ENCODE measurements at places on chromosomes 2 and 18. TPM values are rescaled to one million over a fixed set of nuclear protein-coding genes. Genes with fewer than 3 reads are reported as not detected.

The ITPRIPL1 gene
- total RNA-seq = 1.9 TPM

The REG3A gene
- 0.45 TPM for total RNA-seq

The DOCK10 gene
- not detected for total RNA-seq

The MREG gene
- total RNA-seq = 43.8 TPM

The STARD6 gene
- not detected for total RNA-seq

DNA sequence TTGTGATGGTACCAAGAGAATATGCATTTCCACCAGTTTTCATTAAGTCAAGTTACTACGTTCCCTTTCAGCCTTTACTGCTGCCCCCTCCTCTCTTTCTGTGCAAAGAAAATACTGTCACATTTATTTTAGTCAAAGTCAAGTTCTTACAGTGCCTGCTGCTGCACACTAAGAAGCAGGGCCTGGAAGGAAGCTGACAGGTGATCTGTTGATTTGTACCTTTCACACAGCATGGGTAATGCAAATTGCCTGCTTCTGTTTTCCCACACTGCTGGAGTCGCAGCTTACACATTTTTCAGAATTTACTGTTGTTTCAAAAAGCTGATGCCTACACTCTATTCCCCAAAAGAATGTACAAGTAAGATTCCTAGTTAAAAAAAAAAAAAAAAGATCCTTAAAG, 48.7 kb upstream of the CD226 start:
- no peak for DNase-seq

DNA sequence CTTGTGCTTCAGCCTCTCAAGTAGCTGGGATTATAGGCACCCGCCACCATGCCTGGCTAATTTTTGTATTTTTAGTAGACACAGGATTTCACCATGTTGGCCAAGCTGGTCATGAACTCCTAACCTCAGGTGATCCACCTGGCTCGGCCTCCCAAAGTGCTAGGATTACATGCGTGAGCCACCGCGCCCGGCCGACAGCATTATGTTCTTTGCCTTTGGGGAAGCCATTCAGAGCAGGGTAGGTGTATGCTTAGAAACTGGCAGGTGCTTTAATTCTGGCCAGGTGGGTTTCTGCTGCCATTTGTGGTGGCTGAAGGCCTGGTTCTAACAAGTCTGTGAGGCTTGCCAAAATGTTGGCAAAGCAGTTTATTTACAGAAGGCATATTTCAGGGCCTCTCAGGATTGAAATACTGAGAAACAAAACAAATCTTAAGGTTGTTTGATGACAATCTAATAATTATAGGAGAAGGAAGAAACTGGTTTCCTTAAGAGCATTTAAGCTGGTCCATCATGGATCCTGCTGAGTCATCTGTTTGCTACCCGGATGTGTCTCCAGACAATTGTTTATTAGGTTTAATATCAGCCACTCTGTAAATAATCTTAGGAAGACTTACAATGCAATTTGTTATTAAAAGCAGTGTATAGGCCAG, 16.0 kb downstream of the SLC20A1 start:
- no peak for DNase-seq

DNA sequence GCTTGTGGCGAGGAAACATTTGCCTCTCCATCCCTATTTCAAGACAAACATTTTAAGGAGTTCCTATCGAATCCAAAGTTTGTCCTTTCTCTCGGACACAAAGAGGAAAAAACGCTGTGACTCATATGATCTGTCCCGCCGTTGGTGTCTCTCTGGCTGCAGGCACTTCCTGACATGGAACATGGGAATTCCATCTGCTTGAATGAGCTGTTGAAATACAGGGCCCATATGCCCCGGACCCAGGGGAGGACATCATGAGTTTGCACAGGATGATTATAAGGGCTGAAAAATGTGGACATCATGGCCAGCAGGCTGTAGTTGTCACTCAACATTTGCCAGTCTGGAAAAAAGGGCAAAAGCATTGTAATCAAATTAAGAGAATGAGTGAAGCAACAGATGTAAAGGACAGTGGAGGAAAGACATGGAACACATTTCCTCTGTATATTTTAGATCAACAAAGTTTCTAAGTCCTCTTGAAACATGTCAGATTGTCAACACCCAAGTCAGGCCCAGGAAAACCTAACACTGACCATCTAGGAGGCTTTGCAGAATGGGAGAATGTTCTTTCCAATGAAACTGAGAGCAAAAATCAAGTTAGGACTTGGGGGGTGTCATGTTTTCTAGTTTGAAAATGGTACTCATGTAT, 103.2 kb upstream of the SMIM21 start:
- DNase-seq = no peak

DNA sequence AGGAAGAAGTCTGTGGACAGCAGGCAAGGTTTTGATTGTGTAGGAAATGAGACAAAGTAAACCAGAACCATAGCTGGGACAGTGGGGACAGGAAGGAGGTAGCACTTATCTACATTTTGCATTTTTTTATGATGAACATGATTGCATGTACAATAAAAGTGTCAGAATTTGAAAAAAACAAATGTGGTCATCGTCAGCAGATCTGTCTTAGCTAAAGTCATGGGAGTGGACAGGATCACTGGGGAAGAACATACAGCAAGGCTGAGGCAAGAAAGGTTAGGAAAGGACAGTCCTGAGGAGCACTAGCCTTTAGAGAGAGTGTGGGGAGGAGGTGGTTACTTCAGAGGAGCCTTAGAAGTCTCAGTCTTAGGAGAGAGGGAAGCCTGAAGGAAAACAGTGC, 35.1 kb upstream of the SLC14A2 start:
- DNase-seq = no peak

- DNase-seq = no peak
Measured at GRCh38 chr2:100113990-100114433, 28.4 kb downstream of the AFF3 start.

GRCh38 chr18:53531187-53531586, 693.3 kb downstream of the MBD2 start:
- no peak for DNase-seq

DNA sequence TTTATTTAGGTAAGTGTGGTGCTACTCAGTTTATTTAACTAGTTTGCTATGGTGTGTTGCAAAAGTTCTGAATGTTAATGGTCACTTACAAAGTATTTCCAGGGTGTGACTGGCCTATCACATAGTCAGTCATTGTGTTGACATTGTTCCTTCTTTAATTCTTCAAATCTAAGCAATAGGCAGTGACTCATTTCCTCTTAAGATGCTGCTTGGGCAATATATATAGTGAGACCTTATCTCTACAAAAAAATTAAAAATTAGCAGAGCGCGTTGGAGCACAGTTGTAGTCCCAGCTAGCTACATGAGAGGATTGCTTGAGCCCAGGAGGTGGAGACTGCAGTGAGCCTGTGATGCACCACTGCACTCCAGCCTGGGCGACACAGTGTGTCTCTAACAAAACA, 5.8 kb upstream of the CCDC88A start:
- no peak for DNase-seq

- DNase-seq = no peak
Measured at GRCh38 chr2:54503192-54503591, 47.1 kb downstream of the SPTBN1 start.

DNA sequence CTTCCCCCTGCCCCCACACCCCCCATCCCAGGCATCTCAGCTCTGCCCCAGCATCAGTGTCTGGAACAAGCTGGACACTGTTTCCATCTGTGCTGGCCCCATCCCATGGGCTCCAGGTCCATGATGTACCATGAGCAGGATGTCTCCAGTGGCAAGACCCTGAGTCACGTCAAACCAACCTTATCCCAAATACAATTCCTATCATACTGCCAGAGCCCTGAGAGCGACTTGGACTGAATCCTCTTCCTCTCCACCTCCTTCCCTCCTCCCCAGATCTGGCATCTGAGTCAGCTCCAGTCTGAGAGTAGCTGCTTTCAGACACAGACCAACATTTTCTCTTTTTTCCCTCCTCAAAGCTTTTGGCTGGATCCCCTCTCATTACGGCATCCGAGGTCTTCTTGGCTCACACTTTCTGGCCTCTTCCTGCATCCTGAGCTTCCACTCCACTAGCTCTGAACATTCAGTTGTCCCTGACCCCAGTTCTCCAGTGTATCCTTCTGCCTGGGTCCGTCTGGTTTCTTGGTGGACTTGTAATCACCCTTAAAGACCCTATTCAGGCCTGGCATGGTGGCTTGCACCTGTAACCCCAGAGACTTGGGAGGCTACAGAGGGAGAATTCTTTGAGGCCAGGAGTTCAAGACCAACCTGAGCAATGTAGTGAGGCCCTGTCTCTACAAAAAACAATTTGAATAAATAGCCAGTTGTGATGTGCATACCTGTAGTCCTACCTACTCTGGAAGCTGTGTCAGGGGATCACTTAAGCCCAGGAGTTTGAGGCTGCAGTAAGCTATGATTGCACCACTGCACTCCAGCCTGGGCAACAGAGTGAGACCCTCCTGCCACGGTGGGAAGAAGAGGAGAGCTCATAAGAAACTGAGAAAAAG, 68.3 kb downstream of the ACKR3 start:
- DNase-seq = no peak

GRCh38 chr2:190031969-190032618, 30.4 kb downstream of the MSTN start:
- no peak for DNase-seq

DNA sequence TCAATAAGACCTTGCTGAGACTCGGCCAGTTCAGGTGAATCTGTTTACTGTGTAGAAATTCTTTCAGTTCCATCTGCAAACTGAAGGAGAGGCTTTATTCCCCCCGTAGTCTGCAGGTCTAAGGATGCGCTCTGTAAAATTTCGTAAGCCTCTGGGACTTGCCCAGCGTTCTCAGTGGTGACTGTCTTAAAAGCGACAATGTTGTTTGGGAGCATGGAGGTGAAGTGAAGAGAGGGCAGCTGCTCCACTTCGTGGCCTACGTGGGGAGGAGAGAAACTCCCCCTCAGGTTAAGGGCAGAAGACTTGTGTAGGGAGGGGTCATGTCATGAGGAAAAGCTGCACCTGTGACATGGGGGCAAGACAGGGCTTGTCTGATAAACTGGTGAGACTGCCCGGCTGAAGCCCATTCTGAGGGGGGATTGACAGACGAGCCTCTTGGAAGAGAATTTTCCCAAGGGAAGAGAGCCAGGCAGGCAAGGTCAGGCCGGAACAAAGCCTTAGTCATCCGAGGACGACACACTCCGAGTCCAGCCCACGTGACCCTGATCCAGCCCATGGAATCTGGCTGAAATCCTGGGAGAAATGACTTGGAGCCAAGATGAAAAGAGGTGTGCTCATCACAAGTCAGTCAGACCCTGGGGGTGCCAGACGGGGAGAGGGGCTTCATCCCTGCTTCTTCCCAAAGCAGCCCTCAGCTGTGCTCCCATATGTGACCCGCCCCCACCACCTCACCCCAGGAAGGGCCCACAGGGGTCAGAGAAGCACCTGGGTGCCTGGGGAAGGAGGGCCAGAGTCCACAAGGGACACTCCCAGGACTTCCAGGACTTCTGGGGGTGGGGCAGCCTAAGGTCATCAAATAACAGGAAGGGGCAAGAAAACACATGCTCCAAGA, 88.5 kb upstream of the SH3BP4 start:
- no peak for DNase-seq

- no peak for DNase-seq
Measured at GRCh38 chr18:49572611-49573345, 10.9 kb downstream of the LIPG start.

DNA sequence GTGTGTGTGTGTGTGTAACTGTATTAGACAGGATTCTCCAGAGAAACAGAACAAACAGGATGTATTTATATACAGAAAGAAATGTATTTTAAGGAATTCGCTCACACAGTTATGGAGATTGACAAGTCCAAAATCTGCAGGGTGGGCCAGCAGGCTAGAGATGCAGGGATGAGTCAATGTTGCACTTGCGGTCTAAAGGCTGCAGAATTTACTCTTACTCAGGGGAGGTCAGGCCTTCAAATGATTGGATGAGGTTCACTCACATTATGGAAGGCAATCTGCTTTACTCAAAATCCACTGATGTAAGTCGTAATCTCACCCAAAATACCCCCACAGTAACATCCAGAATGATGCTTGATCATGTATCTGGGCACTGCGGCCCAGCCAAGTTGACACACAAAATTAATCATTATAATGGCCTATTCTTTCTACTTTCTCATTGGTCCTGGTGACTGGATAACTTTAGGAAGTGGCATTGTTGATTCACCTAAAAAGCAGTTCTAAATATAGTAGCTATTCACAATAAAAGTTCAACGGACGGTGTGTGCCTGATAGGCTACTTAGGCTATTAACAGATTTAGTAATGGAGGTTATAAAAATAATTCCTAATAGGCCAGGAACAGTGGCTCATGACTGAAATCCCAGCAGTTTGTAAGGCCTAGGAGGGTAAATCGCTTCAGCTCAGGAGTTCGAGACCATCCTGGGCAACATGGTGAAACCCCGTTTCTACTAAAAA, 40.6 kb upstream of the ACYP2 start:
- no peak for DNase-seq

- DNase-seq = no peak
Measured at GRCh38 chr2:228469721-228470120, 288.2 kb upstream of the SPHKAP start.
